ENCODE measurements at places on chromosomes 3 and 15.

GRCh38 chr3:197573048-197573767, 17.4 kb upstream of the BDH1 start:
- DNase-seq: no peak

- DNase-seq: no peak
Measured at GRCh38 chr3:133943031-133943535, 47.4 kb upstream of the RAB6B start.

- no peak for DNase-seq
Measured at GRCh38 chr3:181316482-181316881, 326.9 kb upstream of the DNAJC19 start.

GRCh38 chr3:127655641-127656040, 17.1 kb upstream of the ABTB1 start:
- no peak for DNase-seq

DNA sequence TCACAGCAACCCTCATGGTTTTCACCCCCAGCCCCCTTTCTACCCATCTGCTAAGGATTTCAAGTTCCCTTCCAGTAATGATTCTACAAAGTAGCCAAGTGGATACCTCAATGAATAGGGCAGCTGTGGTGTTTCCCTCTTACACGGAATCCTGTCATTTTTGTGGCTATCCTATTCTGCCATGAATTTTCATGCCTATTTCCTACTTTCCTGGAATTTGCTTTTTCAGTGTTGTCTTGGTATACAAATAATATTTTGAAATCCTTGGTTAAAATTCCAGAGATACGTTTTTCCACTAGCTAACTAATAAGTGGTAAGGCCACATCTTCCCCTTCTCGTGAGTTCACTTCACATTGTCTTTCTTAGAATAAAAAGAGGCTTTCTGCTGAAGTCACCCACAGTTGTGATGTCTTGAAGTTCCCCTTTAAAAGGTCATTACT, 7.5 kb downstream of the ADPRH start:
- no peak for DNase-seq

DNA sequence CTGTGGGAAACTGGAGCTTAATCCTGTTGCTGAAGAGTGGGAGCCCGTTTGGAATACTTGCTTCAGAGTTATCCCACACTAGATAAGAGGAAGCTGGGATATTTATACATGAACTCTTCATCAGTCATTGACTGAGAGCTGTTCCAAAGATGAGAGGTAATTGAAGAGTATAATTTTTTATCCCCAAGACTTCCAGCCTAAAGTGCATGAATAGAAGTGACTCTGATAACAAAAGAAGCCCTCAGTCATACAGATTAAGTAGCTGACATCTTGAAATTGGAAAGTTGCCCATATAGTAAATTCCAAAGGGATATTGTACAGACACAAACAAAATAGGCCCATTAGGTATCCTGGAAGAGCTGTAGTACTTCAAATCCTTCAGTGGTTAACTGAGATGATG, 268.0 kb downstream of the EPHA3 start:
- no peak for DNase-seq

GRCh38 chr3:191148131-191148530, 50.9 kb upstream of the OSTN start:
- no peak for DNase-seq

- no peak for DNase-seq
Measured at GRCh38 chr3:178302966-178303930, 233.0 kb upstream of the KCNMB2 start.

DNA sequence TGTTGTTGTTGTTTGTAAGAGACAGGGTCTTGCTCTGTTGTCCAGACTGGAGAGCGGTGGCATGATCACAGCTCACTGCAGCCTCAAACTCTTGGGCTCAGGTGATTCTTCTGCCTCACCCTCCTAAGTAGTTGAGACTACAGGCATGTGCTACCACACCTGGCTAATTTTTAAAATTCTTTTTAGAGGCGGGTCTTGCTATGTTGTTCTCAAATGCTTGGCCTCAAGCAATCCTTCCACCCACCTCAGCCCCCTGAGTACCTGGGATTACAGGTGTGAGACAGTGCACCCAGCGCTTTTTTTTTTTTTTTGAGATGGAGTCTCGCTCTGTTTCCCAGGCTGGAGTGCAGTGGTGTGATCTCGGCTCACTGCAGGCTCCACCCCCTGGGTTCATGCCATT, 46.7 kb downstream of the TMOD3 start:
- DNase-seq: no peak

GRCh38 chr3:194711286-194711685, 25.6 kb downstream of the FAM43A start:
- DNase-seq: no peak

GRCh38 chr3:147355084-147355752, 51.1 kb downstream of the ZIC4 start:
- DNase-seq: no peak

DNA sequence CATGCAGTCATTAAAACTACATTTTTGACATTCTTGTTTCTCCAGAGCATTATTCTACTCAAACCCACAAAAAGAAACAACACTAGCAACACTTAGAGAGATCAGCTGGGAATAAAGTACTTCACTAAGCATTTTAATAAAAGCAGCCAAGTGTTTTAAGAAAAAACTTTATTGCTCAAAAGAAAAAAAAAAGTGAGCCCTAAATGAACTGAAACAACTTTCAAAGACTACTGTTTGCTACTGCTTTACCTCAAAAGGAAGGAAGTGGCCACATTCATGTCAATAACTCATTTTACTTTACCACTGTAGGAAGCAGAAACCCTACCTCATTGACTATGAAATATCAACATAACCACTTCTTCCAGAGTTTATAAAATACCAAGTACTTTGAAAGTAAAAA, 91.3 kb downstream of the UACA start:
- DNase-seq: no peak

GRCh38 chr3:52458770-52459545, 3.6 kb downstream of the NISCH start:
- no peak for DNase-seq

- no peak for DNase-seq
Measured at GRCh38 chr3:185717627-185718402, 107.0 kb downstream of the IGF2BP2 start.

- DNase-seq: no peak
Measured at GRCh38 chr3:97425002-97425401, 339.6 kb upstream of the ARL6 start.

- no peak for DNase-seq
Measured at GRCh38 chr3:15284121-15284889, 48.1 kb downstream of the SH3BP5 start.

GRCh38 chr15:88918738-88919137, 5.6 kb upstream of the MFGE8 start:
- DNase-seq: peak; percentile 39
